ENCODE measurements at places on chromosomes 12 and 14. TPM values are rescaled to one million over a fixed set of nuclear protein-coding genes. Genes with fewer than 3 reads are reported as not detected.

The OTOGL gene
- total RNA-seq = 0.59 TPM

- DNase-seq = peak; percentile 55
These were observed 3.0 kb downstream of the SIX1 start for GRCh38 chr14:60646226-60646818.

GRCh38 chr14:72574715-72575114 lies 319.2 kb downstream of the DPF3 start:
- no peak for DNase-seq

DNA sequence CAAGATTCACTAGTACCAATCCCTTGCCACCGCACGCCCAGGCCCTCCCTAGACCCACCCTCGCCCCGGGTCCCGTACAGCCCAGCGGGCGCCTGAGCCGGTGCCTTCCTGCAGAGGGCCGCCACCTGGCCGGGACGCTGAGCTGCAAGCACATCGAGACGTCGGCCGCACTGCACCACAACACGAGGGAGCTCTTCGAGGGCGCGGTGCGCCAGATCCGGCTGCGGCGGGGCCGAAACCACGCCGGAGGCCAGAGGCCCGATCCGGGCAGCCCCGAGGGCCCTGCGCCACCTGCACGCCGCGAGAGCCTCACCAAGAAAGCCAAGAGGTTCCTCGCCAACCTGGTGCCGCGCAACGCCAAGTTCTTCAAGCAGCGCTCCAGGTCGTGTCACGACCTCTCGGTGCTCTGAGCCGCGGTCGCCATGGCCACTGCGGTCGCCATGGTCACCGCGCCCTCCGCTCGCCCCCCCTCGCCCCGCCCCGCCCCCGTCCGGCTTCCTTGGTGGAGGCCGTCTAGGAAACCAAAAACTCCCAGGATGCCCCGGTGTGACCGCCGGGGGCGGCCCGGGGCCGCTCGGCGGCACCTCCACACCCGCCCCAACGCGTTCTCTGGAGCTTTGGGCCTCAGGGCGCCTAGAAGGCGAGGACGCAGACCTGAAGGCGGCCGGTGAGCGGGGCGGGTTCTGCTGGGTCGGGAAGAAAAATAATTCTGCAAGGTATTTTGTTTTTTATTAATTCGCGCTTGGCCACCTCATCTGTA lies 3.7 kb downstream of the REM2 start:
- DNase-seq = peak; percentile 64

DNA sequence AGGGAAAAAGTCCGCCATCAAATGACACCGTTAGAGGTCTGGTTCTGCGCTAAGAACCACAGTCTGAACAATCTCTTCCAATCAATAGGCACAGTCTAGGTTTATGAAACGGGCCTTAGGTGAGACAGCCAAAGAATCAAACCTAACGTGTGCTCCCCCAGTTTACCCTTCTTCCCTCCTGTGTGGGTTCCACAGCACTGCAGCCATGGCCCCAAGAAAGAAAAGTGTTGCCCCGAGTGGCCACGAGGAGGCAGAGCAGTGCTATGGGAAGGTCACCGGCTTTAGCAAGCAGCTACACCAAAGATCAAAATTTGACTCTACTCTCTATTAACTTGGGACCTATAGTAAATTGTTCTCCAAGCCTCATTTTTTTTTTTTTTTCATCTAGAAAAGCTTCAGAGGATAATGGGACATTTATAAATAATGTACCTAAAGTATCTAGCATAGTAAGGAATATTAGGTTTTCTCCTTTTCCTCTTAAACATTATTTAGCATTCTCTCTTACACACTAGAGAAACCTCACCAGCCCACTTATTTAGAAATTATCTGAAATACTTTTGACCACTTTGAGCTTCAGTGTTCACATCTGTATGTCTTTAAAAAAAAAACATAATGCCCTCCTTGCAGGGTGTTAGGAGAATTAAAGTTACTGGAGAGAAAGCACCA lies 70.2 kb upstream of the GPHB5 start:
- DNase-seq = peak; percentile 30

GRCh38 chr14:88323086-88323522 lies at the start of gene KCNK10:
TSS of gene KCNK10 (minus strand) at chr14:88323269. CDS start at chr14:88322798, 471 bp downstream.
- DNase-seq = no peak

- DNase-seq = no peak
These were observed 14.2 kb upstream of the ANKRD9 start for GRCh38 chr14:102523569-102524450.

The P2RX2 gene
- 8.2 TPM for total RNA-seq

GRCh38 chr14:35435177-35435576 lies 30.6 kb upstream of the NFKBIA start:
- no peak for DNase-seq
